Endothelial cell of umbilical vein (primary cell): ENCODE measurements at places on chromosomes 16 and 17. TPM values are rescaled to one million over a fixed set of nuclear protein-coding genes. Genes with fewer than 3 reads are reported as not detected.

Gene RPH3AL
- total RNA-seq: 4.4 and 7.0 TPM in 2 replicates

Gene PPM1E
- total RNA-seq: not detected in 2 replicates

Gene HOXB4
- total RNA-seq: 11.2 and 13.1 TPM in 2 replicates

Gene USP6
- 0.07 and 0.15 TPM in 2 replicates for total RNA-seq

Gene ACSM2A
- total RNA-seq: not detected in 2 replicates

Gene ODAD4
- total RNA-seq: 0.60 and 1.0 TPM in 2 replicates

Gene ENPP7
- total RNA-seq: not detected in 2 replicates

Gene CCT6B
- 0.78 and 1.6 TPM in 2 replicates for total RNA-seq

Gene ABCC6
- 0.84 and 0.95 TPM in 2 replicates for total RNA-seq

GRCh38 chr16:66103211-66103610, 263.3 kb upstream of the CDH5 start:
- no peak for DNase-seq
- no peak overlapping the region for H3K4me3 ChIP-seq
- H3K27me3 ChIP-seq: no peaks in the 10 kb centered on the region
- no peak overlapping the region for H3K27ac ChIP-seq
- no peaks in the 10 kb centered on the region for H3K4me1 ChIP-seq

GRCh38 chr16:11642765-11643116, 25.5 kb upstream of the SNN start:
- peaks cover 3% of the 10 kb centered on the region for H3K4me1 ChIP-seq
- H3K27me3 ChIP-seq: peaks cover 2% of the 10 kb centered on the region
- no peaks in the 10 kb centered on the region for H3K36me3 ChIP-seq
- DNase-seq: no peak
- no peak overlapping the region for H3K4me3 ChIP-seq

DNA sequence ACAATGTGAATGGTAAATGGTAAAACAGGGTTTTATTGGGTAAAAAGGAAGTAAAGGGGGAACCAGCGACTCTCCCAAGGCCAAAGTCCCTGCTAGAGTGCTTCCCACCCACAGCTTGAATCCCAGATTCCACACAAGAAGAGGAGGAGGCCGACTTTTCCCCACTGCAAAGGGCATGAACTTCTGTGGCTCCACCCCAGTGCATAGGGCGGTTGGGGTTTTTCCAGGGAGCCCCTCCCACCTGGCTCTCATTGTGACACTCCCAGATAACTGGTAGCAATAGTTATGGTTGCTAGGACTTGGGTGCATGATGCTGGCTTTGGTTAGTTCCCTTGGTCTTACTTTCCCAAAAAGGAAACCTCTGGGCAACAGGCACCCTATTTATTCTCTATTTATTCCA, 666.0 kb upstream of the CA10 start:
- H3K27me3 ChIP-seq: no peaks in the 10 kb centered on the region
- no peak overlapping the region for H3K27ac ChIP-seq
- no peak overlapping the region for H3K4me3 ChIP-seq
- no peaks in the 10 kb centered on the region for H3K36me3 ChIP-seq
- no peaks in the 10 kb centered on the region for H3K4me1 ChIP-seq

GRCh38 chr16:3835089-3835602, 45.4 kb downstream of the CREBBP start:
- H3K27me3 ChIP-seq: no peaks in the 10 kb centered on the region
- H3K27ac ChIP-seq: no peak overlapping the region
- H3K4me1 ChIP-seq: no peaks in the 10 kb centered on the region
- no peak for DNase-seq
- H3K36me3 ChIP-seq: no peaks in the 10 kb centered on the region

GRCh38 chr17:67202503-67202902, 42.5 kb downstream of the HELZ start:
- H3K27ac ChIP-seq: no peak overlapping the region
- H3K4me1 ChIP-seq: no peaks in the 10 kb centered on the region
- DNase-seq: no peak
- peaks cover 7% of the 10 kb centered on the region for H3K36me3 ChIP-seq

DNA sequence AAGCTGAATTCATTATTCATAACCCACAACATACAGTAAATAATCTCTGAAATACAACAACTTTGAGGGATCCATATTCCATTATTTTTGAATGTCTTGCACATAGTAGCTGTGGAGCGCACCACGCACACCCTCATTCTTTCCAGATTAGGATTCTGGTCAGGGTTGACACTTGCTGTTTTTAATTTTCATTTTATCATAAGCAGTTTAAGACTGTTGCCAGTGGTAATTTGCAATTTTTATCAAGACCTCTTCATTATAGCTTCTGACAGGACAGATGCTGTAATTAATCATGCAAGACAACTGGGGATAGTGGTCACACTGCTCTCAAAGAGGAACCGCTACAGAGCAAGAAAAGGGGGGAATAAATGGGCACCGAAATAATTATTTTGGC, 109.7 kb downstream of the TOX3 start:
- H3K4me3 ChIP-seq: no peak overlapping the region
- H3K4me1 ChIP-seq: no peaks in the 10 kb centered on the region
- no peaks in the 10 kb centered on the region for H3K36me3 ChIP-seq
- no peaks in the 10 kb centered on the region for H3K27me3 ChIP-seq
- no peak for DNase-seq

DNA sequence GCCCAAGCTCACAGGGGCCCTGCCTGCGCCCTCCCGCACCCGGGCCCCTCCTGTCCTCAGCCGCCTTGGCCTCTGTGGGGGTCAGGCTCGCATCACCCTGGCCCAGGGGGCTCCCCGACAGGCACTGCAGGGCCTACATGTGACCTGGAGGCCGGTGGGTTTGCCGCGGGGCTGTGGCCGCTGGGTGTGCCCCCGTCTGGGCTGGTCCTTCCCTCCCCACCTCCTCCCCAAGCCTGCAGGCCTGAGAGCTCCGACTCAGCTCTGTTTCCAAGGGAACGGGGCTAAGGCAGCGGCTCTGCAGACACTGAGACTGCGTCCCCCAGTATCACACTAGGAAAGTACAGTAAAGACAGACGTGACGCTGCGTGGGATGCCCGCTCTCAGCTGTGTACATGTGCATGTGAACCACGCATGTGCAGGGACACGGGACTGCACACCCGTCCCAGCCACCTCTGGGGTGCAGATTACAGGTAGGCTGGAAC, 16.5 kb upstream of the WDR45B start:
- no peaks in the 10 kb centered on the region for H3K27me3 ChIP-seq
- H3K4me1 ChIP-seq: no peaks in the 10 kb centered on the region
- H3K36me3 ChIP-seq: no peaks in the 10 kb centered on the region
- no peak overlapping the region for H3K27ac ChIP-seq
- H3K4me3 ChIP-seq: no peak overlapping the region

- peaks cover 16% of the 10 kb centered on the region for H3K4me1 ChIP-seq
- no peak overlapping the region for H3K27ac ChIP-seq
- DNase-seq: peak; percentile 69
- peak overlapping the region; percentile 67 for H3K4me3 ChIP-seq
Observed at GRCh38 chr17:36602924-36603384, 1.6 kb downstream of the MRM1 start.

- H3K27me3 ChIP-seq: no peaks in the 10 kb centered on the region
- no peak for DNase-seq
- H3K4me3 ChIP-seq: no peak overlapping the region
- no peaks in the 10 kb centered on the region for H3K4me1 ChIP-seq
Observed at GRCh38 chr16:30601966-30602365, 8.2 kb downstream of the ZNF689 start.

DNA sequence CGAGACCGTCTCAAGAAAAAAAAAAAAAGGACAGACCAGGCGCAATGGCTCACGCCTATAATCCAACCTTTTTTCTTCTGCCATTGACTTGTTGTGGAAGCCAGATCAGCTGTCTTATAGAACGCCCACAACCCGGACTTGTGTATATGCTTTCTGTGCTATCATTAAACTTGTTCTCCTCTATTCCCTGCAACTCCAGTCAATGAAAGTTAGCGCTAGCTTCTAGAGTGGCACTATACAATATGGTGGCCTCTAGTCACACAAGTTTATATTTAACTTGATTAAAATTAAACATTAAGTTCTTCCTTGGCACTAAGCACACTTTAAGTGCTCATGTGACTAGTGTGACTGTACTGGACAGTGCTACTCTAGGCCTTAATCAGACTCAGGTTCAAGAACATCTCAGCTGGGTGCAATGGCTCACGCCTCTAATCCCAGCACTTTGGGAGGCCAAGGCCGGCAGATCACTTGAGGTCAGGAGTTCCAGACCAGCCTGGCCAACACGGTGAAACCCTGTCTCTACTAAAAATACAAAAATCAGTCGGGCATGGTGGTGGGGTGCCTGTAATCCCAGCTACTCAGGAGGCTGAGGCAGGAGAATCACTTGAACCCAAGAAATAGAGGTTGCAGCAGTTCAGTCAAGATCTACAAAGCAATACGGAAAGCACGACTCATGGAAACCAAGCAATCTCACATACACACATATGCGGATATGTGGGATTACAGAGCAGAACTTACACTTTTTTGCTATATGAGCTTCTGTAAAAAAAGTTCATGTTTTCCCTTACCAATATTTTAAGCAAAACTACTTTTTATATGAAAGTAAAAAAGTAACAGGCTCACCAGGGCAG, 18.8 kb upstream of the GLG1 start:
- no peaks in the 10 kb centered on the region for H3K27me3 ChIP-seq
- H3K36me3 ChIP-seq: peaks cover 28% of the 10 kb centered on the region
- H3K27ac ChIP-seq: no peak overlapping the region
- no peak overlapping the region for H3K4me3 ChIP-seq

DNA sequence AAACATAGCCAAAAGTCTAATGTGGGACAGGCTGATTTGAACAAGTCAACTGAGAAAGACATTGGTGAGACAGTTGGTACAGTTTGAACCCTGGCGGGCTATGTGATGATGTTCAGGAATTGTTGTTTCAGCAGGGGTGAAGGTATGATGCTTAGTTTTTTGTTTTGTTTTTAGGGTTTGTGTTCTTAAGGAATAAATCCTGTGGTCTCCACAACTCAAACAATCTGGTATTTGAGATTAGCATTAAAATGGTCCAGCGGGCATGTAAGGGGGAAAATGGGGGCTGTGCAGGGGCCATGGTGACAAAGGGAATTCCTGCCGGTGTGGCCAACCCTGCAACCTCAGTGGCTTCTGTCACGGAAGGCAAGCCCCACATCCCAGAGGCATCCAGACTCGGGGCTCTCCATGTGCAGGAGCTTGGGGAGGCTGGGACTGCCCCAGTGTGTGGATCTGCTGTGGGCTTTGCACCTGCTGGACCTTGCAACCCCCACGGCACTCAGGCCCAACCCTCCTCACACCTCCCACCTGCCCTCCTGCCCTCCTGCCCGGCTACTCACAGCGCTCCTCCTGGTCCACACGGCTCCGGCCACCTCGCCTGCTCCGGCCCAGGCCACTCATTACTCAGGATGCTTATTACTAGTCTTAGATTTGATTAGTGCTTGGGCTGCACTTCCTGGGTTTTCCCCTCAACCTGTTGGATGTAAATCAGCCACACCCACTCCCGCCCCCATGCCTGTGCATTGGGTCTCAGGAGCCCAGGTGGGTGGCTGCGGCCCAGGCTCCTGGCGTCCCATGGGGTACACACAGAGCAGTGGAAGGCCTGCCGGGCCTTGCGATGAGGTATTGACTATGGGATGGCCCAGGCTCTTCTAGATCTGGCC, at the start of gene TNFRSF13B:
TNFRSF13B (minus strand) TSS at position 661 of the 881 bp plus-strand sequence; CDS start at position 618, 43 bp downstream.
- H3K27ac ChIP-seq: no peak within 1 kb of the TSS
- peaks cover 3% of the 10 kb centered on the region for H3K27me3 ChIP-seq
- no peak within 1 kb of the TSS for H3K4me3 ChIP-seq
- DNase-seq: no peak
- H3K36me3 ChIP-seq: no peaks in the 10 kb centered on the region

GRCh38 chr17:76445697-76446448, 7.1 kb downstream of the UBE2O start:
- H3K27me3 ChIP-seq: no peaks in the 10 kb centered on the region
- H3K27ac ChIP-seq: no peak overlapping the region
- no peak overlapping the region for H3K4me3 ChIP-seq
- DNase-seq: no peak

DNA sequence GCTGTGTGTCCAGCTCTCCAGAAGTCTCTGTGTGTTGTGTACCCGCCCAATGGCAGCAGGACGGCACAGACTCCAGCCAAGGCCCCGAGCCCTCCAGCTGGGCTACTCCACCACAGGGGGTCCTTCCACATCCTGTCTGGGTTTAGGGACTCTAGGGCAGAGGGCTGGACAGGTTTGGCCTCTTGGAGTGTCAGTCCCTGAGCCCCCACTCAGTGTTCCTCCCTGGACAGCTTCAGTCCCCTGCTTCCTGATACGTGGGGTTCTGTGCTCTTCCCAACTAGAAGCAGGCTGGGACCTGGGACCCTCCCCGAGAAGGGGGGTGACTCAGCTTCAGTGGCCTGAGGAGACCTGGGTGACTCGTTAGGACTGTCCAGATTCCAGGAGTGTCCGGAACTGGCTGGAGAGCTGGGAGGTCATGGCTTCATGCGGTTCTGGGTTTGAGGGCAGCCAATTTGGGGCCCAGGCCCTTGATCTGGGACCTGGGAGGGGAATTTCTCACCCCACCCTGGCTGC, 4.2 kb downstream of the CDK3 start:
- H3K4me1 ChIP-seq: no peaks in the 10 kb centered on the region
- no peak for DNase-seq
- H3K4me3 ChIP-seq: no peak overlapping the region
- H3K36me3 ChIP-seq: no peaks in the 10 kb centered on the region
- no peak overlapping the region for H3K27ac ChIP-seq
- no peaks in the 10 kb centered on the region for H3K27me3 ChIP-seq

DNA sequence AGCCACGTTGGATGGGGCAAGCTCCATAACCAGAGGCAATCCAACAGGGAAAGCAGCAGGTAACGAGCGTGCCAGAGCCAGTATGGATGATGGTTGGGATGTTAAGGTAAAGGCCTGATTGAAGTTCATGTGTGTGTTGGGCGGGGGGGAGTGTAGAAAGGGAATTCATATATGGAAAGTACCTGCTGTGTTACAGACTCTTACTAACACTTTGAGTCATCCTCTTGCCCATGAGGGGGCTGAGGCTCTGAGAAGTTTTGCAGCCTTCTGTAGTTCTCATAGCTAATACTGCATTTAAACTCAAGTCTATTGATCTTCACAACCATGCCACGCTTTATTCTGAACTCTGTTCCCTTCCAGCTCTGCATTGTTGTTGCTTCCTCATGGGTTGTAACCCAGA, 28.5 kb downstream of the SYCE1L start:
- no peaks in the 10 kb centered on the region for H3K4me1 ChIP-seq
- H3K4me3 ChIP-seq: no peak overlapping the region
- H3K27me3 ChIP-seq: no peaks in the 10 kb centered on the region
